Memory B cell (primary cell): ENCODE measurements at places on chromosomes 1 and 21.

GRCh38 chr1:217605390-217605789 lies 25.5 kb downstream of the GPATCH2 start:
- no peak overlapping the region for H3K27ac ChIP-seq
- peaks cover 16% of the 10 kb centered on the region for H3K36me3 ChIP-seq
- no peak for DNase-seq
- H3K4me1 ChIP-seq = peaks cover 3% of the 10 kb centered on the region

GRCh38 chr1:209319057-209319432 lies 264.5 kb upstream of the CAMK1G start:
- no peak overlapping the region for H3K4me3 ChIP-seq
- peaks cover 2% of the 10 kb centered on the region for H3K27me3 ChIP-seq
- no peaks in the 10 kb centered on the region for H3K36me3 ChIP-seq
- no peak for DNase-seq
- no peaks in the 10 kb centered on the region for H3K4me1 ChIP-seq

DNA sequence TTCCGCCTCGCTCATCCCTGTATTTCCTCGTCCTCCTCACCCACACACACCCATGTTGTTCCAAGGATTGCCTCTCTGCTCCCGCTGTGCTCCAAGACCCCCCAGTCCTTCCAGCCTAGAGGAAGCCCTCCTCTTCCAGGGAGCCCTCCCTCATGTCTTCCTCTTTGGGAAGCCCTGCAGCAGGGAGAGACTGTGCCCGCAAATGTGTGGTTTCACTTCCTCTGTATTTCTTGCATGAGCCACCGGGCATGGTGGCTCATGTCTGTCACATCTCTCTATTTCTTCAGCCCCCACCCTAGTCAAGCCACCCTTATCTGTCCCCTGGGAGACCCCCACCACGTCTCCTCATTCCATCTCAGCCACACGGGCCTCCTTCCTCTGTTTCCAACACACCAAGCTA lies 57.5 kb upstream of the PAX7 start:
- H3K4me3 ChIP-seq = no peak overlapping the region
- H3K4me1 ChIP-seq = peaks cover 12% of the 10 kb centered on the region
- no peak overlapping the region for H3K27ac ChIP-seq

DNA sequence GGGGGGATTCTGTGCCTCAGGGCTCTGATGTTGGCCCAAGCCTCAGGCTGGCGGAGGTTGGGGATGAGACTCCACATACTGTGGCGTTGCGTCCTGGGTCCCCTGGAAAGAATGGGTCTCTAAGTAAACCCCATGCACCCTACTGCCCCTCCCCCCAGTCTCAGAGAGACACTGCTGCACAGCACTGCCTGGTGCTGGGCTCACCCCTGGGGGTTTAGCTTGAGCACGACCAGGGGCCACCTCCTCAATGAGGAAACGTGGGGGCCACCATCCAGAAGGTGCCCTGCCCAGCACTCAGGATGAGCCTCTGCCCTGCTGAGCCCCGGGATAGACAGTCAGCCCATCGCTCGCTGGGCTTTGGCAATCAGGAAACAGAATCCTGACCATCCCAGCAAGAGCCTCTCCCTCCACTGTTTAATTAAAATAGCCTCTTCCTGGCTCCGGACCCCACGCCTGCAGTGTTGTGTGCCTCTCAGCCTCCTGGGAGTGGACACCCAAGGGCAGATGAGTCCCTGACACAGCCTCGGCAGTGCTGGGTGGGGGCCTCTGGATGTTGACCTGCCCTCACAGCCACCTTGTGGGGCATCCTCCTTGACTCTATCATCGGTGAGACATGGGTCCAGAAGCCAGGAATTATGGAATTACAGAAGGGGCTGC lies 3.5 kb upstream of the KRTAP10-4 start:
- peaks cover 1% of the 10 kb centered on the region for H3K36me3 ChIP-seq
- DNase-seq = no peak
- H3K4me3 ChIP-seq = no peak overlapping the region
- H3K27me3 ChIP-seq = peaks cover 15% of the 10 kb centered on the region
- H3K4me1 ChIP-seq = peaks cover 13% of the 10 kb centered on the region

- no peak overlapping the region for H3K27ac ChIP-seq
- no peaks in the 10 kb centered on the region for H3K4me1 ChIP-seq
- no peaks in the 10 kb centered on the region for H3K27me3 ChIP-seq
- no peak overlapping the region for H3K4me3 ChIP-seq
These were observed 317.0 kb downstream of the USP25 start for GRCh38 chr21:16046656-16047330.

DNA sequence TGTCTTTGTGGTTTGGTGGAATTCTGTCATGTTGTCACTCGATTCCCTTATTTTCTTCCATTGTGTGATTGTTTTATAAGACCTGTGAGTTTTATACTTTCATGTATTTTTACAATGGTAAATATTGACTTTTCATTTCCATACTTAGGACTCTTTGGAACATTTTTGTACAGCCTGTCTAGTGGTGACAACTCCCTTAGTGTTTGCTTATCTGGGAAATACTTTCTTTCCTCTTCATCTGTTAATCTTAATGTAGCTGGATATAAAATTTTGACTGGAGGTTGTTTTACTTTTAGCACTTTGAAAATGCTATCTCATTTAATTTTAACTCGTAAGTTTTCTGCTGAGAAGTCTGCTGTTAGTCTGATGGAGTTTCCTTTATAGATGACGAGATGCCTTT lies 310.5 kb downstream of the NUF2 start:
- H3K27me3 ChIP-seq = peaks cover 2% of the 10 kb centered on the region
- no peak for DNase-seq
- H3K27ac ChIP-seq = no peak overlapping the region
- H3K4me1 ChIP-seq = no peaks in the 10 kb centered on the region
- peaks cover 5% of the 10 kb centered on the region for H3K36me3 ChIP-seq

- DNase-seq = no peak
- H3K27ac ChIP-seq = no peak overlapping the region
- H3K36me3 ChIP-seq = peaks cover 3% of the 10 kb centered on the region
These were observed 225.8 kb downstream of the PTPRU start for GRCh38 chr1:29462096-29462495.
